GM18507 (cell line): ENCODE measurements at places on chromosomes 5 and 9.

GRCh38 chr5:60738461-60738860 is 38.5 kb upstream of the DEPDC1B start:
- DNase-seq = no peak

DNA sequence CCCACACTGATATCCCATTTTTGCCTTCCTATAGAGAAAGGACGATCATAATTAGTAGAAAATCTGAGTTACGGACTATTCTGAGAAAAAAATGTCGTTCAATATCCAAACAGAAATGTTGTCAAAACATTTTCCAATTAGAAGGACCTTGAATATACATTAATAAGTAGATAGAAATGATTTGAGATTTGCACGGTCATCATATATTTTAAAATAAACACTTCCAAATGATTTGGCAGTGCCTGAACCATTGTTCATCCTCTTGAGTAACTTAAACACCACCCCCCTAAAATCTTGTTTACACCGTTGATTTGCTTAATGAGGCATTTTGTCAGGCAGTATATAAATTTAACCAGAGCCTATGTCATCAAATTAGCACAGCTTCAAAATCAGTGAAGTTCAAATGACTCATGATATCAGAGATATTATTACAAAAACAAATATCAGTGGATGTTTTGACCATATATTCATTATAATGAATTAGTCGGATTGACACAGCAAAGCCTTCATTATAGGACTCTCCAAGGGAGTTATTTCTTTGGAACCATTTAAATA is 105.0 kb downstream of the ACTL7B start:
- no peak for DNase-seq

- no peak for DNase-seq
These were observed 1.6 kb downstream of the CFAP95 start for GRCh38 chr9:69822116-69822750.

DNA sequence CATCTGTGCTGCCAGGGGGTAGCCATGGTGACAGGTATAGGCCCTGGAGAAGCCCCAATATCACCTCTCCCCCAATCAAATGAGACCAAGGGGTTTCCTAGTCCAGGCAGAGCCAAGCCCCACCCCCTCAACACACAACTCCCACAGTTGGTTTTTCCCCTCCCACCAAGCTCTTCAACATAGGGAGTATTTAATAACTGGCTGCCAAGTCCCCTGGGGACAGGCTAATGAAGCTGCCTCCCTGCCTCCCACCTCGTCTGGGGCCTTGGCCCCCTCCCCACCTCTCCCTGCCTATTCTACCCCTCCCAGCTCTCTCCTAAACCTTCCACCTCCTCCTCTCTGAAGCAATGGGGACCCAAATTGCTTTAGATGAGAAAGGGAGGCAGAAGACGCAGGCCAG is 23.4 kb downstream of the CPLX2 start:
- no peak for DNase-seq

DNA sequence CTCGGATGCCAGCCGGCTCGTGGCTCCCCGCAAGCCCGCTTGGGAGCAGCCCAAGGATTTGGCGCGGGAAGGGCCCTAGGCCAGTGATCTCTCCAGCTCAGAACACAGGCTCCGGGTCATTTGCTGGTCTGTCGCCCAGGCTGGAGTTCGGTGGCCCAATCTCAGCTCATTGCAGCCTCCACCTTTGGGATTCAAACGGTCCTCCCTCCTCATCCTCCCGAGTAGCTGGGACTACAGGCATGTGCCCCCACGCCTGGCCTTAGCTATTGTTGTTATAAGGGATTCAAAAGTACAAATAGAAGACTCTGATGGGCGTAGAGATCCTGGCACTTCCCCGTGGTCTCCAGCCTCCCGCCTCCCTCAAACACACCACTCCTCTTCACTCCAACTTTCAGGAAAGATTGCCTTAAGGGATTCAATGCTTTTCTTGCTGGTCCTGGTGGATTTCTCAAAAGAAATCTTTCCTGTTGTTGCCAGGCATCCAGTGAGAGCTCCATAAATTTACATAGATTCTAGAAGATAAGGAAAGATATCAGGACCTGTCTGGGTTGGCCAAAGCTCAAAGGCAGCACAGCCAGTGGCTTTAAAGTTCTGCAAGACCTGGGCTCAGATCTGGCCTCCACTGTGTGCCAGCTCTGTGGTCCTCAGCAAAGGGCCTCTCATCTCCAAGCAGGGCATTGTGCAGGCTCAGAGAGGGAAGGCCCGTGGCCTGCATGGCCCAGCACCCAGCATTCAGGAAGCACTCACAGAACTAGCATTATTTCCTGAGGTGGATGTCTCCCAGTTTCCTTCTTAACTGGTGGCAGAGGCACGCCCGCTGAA is 1.0 kb downstream of the AIF1L start:
- no peak for DNase-seq

DNA sequence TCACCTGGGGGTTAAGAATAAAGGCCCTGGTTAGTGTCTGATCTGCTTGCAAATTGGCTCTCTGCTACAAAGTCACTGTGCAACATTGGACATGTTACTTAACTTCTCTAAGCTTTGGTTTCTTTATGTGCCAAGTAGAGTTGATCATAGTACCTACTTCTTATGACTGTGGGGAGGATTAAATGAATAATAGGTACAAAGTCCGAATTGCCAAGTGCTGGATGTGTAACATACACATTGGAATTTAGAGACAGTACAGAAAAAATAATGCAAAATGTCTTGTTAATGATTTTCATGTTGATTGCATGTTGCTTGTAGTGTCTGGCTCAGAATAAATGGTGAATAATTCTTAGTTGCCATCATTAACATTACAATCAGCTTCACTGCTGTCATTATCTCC is 2.2 kb downstream of the DOCK8 start:
- no peak for DNase-seq

DNA sequence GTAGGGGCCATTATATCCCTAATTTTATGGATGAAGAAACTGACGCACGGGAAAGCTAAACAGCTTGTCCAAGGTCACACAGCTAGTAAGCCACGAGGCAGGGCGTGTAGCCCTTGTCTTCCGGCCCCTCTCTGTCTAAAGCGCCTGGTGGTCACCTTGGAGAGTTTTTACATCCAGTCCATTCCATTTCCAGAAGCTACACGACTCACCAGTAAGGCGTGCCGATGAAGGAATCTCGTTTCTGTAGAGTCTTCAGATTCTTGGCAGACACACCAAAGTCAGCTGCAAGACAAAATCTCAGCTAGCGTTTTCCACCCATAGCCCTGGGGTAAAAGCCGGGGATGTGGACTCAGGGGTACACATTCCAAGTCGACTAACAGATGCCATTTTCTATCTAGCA is 80.5 kb downstream of the STK10 start:
- no peak for DNase-seq
